NCI-H1930 (cell line): ENCODE measurements at places on chromosomes 2 and 18.
A peak's percentile ranks its signal among the peaks of the same experiment; 100 is the strongest.

GRCh38 chr18:23870676-23871380 is 143.7 kb upstream of the TTC39C start:
- DNase-seq = no peak

GRCh38 chr2:72150157-72150860 is 2.6 kb upstream of the CYP26B1 start:
- peak; percentile 72 for DNase-seq

GRCh38 chr2:127046579-127046978 is 60.4 kb downstream of the BIN1 start:
- no peak for DNase-seq

GRCh38 chr2:14140009-14140550 is 492.4 kb upstream of the LRATD1 start:
- no peak for DNase-seq

GRCh38 chr2:225122583-225123486 is 80.6 kb upstream of the DOCK10 start:
- DNase-seq = no peak

- no peak for DNase-seq
These were observed 129.8 kb upstream of the LMAN1 start for GRCh38 chr18:59488899-59489298.

DNA sequence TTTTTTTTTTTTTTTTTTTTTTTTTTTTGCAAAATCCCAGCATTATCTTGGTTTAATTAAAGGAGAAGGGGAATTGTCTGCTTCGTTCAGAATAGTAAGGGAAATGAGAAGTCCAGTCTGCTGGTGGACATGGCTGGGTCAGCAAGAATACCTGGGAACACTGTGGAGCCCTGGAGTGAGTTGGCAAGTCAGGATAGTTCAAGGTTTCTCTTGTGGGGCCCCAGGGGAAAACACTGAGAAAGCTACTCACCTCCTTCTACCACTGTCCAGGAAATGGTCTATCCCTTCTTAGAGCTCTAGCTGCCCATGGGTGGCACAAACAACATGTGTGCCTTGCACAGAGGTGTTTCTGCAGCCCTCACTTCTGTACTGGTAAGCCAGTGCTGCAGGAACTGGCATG is 169.1 kb upstream of the SIX2 start:
- DNase-seq = no peak

GRCh38 chr2:74328573-74328972 is 14.6 kb downstream of the SLC4A5 start:
- DNase-seq = no peak

GRCh38 chr2:45650851-45651414 is 542 bp upstream of the PRKCE start:
- DNase-seq = peak; percentile 76

- DNase-seq = no peak
These were observed 251.1 kb upstream of the PIK3C3 start for GRCh38 chr18:41703744-41704530.

DNA sequence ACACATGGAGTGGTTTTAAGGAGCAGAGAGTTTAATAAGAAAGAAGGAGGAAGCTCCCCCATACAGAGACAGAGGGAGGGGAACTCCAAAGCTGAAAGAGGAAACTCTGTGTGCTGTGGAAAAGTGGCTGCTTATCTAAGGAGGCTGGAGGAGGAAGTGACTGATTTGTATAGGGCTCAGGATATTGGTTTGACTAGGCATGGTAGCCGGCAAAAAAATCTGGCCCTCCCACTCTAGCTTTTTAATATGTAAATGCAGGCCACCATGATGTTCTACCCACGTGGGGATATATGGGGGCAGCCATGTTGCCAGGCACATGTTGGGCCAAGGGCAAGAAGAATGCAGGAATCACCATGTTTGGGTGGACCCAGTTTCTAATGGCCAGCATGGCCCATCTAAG is 64.3 kb downstream of the HNMT start:
- no peak for DNase-seq

DNA sequence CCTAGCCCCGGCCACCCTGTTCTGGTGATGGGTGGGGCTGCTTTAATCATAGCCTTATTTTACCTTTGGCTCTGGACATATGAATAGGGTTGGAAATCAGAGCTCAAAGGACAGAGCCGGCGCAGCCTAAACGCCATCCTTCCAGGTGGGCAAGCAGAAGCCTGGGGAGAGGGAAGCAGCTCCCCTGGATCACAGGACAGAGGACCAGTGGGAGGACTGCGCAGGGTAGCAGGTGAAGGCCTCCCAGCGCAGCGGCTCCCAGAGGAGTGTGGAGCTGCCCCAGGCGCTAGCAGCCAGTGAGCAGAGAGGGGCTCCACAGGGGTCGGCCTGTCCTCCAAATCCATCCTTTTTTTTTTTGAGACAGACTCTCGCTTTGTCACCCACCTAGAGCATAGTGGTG is 16.4 kb upstream of the CYS1 start:
- DNase-seq = no peak

GRCh38 chr2:50952596-50952995 is 79.3 kb downstream of the NRXN1 start:
- DNase-seq = no peak

DNA sequence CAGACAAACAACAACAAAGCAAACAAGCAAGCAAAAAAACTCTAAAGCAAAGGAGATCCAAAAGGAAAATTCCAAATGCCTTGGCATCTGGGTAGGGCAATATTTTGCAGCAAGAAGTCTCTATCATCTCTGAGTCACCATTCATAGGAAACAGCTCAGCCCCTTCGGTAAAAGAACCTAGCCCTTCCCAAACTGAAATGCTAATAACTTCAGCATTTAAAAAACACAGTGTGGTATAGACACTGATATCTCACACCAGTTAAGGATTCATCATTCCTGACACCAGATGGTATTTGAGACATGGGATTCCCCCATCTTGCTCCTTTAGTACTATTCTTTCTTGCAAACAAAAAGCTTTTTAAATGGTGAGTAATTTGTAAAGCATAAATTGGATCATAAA is 491.8 kb downstream of the TXNL1 start:
- DNase-seq = no peak

- DNase-seq = no peak
These were observed 116.4 kb upstream of the CAPN13 start for GRCh38 chr2:30923623-30924022.

DNA sequence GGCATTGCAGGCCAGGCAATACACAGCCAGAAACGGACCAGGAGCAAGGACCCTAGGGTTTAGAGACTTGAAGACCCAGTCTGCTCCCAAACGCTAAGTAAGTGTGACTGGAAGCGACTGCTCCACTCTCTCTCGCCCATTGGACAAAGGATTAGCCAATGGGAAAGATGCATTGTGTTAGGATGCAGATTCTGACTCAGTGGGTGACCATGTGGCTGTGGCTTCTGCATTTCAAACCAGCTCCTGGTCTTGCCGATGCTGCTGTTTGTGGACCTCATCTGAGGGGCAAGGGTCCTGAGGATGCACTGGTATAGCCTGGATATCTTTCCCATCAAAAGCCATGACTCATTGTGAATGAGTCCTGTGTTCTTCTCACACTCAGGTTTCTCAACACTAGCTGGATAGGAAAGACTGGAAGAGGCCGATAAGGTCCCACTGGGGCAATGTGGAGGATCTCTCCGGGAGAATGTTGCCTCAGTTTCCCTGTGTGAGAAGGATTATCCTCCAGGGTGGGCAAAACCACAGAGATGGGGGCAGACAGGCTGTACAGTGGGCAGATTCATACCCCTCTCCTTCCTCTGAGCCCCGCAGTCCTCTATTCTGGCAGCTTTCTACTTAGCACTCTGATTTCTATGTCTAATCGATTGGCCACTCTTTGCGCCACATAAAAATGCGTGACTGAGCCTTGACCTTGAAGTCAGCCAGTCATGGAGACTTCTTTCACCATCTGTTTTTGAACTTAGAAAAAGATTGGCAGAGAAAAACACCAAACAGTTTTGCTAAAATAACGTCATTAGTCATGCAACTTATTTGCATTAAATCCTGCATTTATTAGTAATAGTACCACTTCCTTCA is 257.1 kb downstream of the PRKCE start:
- no peak for DNase-seq

DNA sequence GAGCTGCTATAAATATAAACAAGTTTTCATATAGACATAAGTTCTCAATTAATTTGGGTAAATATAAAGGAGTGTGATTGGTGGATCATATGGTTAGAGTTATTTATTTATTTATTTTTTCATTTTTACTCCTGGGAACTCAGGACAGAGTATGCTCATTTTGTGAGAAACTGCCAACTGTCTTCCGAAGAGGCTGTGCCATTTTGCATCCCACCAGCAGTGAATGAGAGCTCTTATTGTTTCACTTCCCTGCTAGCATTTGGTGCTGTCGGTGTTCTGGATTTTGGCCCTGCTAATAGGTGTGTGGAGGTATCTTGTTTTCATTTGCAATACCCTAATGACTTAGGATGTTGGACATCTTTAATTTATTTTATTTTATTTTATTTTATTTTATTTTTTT is 50.4 kb upstream of the XPO1 start:
- no peak for DNase-seq

DNA sequence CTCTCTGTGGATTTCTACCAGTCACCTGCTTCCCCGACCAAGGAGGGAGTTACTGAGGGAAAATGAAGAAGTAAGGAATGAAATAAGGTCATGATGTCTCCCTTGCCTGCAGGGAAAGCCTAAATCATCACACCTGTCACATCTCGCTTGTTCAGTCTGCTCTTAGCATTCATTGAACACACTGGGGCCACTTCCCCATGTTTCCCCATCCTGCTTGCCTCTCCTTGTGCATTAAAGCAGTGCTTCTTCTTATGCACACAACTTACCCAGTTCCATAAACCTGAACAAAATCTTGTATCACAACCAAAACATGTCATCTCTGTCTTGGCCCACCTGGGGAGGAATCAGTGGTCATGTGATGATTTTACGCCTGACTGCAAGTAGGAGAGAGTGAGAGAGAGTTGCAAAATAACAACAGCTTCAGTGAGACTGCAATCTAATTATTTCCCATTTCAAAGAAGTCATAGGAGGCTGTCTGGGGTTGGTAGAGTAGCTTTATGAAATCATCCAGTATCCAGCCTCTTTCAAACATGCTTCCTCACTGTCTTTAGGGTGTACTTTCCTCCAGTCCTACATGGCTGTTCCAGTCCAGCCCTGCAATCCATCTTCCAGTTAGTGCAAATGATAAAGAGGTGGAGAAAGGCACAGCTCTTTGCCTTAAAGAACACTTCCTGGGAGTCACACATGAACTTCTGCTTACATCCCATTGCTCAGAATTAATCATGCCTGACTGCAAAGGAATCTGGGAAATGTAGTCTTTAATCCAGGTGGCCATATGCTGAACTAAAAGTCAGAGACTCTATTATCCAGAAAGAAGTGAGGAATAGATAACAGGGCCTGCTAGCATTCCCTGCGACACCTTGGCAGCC is 220.1 kb downstream of the HAUS1 start:
- no peak for DNase-seq

- no peak for DNase-seq
These were observed 13.6 kb upstream of the ADI1 start for GRCh38 chr2:3532941-3533340.

DNA sequence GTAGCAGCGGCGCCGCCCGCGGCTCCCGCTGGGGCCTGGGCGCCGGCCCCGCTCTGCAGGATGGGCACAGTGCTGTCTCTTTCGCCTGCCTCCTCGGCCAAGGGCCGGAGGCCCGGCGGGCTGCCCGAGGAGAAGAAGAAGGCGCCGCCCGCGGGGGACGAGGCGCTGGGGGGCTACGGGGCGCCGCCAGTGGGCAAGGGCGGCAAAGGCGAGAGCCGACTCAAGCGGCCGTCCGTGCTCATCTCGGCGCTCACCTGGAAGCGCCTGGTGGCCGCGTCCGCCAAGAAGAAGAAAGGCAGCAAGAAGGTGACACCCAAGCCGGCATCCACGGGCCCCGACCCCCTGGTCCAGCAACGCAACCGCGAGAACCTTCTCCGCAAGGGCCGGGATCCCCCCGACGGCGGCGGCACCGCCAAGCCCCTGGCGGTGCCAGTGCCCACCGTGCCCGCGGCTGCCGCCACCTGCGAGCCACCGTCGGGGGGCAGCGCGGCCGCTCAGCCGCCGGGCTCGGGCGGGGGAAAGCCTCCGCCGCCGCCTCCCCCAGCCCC is 369 bp downstream of the CDK5R2 start:
- DNase-seq = no peak

GRCh38 chr18:48797841-48798255 is 152.9 kb downstream of the SMAD7 start:
- DNase-seq = no peak

- no peak for DNase-seq
These were observed 130.8 kb upstream of the LGALSL start for GRCh38 chr2:64323197-64323596.

DNA sequence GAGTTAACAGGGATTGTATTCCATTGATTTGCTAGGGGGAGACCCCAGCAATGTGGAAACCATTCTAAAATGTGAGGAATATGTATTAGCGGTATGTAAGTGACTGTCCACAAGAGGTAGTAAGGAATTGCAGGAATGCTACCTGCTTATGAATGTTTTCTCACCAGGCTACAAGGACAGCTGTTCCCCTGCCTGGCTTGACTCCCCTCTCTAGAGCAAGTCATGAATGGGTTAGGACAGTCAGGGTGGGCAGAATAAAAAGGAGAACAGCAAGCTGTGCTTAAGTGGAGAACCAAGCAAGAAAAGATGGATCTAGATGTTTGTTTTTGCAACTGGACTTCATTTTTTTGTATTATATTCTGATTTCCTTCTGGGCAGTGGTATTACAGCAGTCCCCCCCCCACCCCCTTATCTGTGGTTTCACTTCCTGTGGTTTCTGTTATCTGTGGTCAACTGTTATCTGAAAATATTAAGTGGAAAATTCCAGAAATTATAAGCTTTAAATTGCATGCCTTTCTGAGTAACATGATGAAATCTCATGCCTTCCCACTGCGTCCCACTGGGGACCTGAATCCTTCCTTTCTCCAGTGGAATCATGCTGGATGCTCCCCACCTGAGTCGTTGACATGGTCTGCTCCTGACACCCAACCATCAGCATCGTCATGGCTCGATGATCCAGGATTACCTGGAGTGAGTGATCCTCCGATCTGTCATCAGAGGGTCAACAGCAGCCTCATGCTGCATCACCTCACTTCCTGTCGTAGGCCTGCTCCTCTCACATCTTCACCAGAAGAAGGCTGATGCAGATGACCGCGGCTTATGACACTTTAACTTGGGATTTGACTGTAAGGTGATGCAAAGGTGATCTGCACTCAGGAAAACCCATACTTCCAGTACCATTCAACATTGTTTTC is 52.2 kb downstream of the VAPA start:
- DNase-seq = no peak

- DNase-seq = no peak
These were observed 693 bp downstream of the UBE2F start for GRCh38 chr2:237967463-237967951.

DNA sequence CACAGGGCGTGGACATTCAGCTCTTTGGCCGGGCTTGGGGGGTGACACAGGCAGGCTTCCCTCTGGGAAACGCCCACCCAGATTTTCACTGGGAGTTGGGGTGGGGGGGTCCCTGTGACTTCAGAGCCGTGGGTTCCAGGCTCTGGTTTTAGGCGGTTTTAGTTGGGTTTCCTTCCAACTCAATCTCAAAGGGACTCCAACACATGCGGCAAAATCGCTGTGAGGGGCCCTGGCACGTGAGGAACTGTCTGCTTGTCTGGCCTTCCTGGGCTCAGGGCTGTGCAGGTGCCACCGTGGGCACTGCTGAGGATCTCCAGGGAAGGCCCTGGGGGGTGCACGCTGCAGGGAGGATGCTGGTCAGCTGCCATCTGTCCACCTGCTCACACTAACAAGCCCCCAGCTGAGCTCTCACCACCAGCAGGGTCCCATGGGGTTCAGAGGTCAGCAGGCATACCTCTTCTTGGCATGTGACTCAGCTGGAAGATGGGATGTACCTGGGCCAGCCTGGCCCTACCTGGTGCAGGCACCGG is 11.7 kb downstream of the HS6ST1 start:
- DNase-seq = no peak
